ENCODE measurements at places on chromosomes 1 and 21.

DNA sequence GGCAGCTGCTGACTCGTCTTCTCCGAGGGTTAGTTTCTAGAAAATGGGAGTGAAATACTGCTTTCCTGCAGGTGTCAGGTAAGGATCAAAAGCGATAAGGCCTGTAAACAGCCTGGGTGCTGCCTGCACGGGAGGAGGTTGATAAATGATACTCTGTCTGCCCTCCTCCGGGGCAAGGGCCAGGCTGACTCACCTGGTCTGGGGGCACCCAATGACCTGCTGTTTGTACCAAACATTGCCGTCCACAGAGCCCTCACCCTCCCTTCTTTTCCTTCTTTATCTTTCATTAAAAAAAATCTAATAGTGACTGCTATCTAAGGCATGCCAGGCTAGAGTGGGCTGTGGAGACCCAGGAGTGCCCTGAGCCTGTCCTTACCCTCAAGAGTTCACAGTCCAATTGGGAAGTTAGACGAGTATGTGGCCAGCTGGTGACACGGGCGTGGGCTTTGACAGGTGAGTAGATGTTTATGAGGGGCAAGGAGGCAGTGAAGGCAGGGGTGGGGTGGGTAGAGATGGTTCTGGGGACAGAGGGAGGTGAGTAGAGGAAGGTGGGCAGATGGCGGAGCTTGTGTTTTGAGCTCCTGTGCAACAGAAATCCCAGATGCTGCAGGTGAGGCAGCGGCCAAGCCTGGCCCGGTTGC, 16.2 kb downstream of the EDN2 start:
- no peak for DNase-seq

GRCh38 chr1:44609768-44610526, 64.3 kb downstream of the TMEM53 start:
- no peak for DNase-seq

DNA sequence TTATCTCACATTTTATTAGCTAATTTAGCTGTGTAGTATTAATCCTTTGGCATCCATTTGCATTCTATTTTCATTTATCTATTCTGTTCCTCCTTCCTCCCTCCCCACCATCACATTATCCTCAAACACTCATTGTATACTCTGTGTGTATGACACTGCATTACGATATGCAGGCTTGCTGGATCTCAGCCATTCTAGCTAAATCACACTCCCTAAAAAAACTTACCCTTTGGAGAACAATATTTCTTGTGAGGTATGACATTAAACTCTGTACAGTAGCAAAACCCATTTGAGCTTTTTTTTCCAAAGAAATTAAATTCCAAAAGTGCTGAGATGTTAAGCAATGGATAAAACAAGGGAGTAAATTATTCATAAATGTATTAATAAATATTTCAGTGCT, 11.4 kb upstream of the RAB3GAP2 start:
- DNase-seq, result no peak

DNA sequence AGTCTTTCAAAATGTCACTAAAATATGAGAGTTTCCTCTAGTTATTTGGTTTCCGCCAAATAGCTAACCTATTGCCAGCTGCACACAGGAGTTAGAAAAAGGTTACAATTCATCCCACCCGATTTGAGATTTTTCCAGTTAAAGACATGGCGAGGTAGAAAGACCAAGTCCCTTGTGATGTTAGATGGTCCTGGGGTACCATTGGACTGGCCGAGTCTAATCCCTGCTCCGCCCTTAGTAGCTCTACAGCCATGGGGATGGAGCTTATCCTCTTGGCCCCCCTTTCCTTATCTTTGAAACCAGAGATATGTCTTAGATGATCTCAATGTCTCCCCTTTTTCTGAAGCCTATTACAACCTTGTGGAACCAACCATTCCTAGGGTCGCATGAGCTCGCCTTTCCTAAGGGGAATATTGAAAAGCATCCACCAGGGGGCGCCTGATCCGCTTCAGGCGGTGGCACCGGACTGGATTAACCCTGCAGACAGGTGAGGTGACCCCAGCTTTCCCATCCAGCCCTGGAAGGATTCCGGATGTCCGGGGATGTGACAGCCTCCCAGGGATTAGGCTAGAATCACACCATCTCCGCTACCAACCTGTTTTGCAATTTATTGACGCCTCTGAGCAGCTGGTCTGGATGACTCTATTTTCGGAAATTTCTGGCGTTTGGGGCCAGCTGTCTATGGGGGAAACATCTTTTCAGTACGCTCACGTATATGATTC, 68.3 kb upstream of the SIM2 start:
- DNase-seq, result no peak

GRCh38 chr1:42913426-42914091, 45.1 kb downstream of the SLC2A1 start:
- no peak for DNase-seq

DNA sequence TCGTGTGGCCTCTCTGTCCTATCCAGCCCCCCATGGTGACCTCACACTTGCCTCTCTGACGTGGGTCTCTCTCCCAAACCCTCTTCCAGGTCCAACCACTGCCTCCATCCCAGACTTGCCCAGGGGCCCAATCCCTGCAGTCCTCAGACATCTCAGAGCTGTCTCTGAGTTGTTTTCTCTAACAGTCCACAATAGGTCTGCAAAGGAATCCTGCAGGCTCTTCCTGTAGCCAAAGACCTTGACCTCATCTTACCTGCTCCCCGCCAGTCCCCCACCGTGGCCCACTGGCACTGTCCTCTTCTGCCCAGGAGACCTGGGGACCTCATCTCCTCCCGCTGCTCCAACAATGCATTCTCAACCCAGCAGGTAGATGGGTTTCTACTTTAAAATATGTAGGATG, 10.0 kb downstream of the RNF187 start:
- no peak for DNase-seq

GRCh38 chr1:54710434-54710833, 5.2 kb upstream of the TTC4 start:
- no peak for DNase-seq

DNA sequence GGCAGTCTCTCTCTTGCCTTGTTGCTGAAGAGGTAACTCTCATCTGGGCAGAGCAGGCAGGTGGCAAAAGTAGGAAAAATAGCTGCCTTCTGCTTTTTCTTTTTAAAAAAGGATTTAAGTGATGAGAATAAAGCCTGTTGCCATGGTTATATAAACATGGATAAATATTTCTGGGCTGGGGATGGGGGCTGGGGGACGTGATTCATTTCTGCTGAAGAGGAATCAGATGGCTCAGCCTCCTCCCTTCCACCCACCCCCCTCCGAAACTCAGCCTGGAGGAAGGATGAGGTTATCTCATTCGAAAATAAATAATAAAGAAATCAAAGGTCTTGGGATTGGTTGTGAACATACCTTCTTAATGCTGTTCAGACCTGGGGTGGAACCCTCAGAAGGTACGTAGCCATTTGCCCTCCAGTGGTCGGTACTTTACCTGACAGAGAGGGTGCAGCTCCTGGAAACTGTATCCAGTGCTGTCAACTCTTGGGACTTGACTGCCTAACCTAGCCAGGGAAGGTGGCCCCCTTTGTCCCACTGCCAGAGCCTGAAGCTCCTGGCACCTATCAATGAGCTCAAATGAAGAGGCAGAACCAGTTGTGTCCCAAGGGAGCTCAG, 3.8 kb upstream of the INKA2 start:
- no peak for DNase-seq

- DNase-seq, result no peak
These were observed 36.3 kb upstream of the RWDD3 start for GRCh38 chr1:95197616-95198252.

- no peak for DNase-seq
These were observed 150.5 kb downstream of the LYPLAL1 start for GRCh38 chr1:219324171-219324570.

DNA sequence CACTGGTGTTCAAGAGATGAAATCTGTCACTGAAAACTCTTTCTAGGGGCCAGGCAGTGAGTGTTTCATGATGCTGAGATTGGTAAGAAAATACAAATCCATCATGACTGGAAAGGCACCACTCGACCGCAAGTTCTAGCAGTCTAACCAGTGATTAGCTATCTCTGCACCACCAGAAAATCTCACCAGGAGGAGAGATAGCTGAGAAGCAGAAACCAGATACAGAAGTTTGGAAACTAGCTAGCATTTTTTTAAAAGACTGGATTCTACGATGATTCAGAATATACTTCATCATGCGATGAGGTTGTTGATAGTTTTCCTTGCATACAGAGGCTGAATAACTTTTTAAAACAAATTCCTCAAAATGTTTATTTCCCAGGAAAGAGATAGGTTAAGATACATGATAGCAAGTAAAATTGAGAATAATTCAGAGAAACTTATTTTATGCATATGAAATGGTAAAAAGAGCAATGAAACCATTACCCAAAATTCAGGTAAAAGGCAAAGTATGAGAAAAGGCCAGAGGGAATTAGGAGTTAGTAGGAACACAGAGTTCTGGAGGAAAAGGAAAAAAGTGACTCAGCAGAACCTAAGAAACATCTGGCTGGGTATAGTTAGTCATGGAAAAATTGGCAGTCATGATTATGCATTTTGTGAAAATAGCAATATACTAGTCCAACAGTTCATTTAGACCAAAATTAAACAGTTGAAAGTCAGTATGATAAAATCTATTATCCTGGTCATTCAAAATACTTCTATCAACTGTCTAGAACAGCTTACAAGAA, 3.3 kb upstream of the F3 start:
- no peak for DNase-seq

DNA sequence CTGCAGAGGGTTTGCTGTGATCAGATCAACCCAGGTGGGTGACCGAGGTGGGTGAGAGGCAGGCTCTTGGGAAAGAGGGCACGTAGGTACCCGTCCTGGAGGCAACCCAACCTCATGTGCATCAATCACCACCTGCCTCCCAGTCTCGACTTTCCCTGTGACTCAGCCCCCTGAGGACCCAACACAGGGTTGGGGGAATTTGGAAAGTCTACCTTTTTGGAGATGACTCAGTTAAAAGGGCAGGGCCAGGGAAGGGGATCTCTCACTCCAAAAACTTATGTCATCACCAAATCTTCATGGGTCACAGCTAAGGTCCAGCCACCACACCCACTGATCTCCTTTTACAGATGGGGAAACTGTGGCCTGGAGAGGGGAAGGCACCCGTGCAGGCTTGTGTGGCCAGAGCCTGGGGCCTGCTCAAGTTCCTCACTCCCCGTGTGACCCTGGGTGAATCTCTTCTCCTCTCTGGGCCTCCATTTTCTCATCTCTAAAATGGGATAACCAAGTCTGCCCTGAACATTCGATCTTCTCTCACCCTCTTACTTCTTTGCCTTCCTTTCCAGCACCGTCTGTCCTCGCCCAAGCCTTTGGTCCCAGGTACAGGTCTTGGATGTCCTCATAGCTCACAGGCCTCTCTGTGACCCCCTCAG, 34.6 kb upstream of the WNT4 start:
- no peak for DNase-seq

- DNase-seq, result no peak
These were observed 47.3 kb downstream of the NCAM2 start for GRCh38 chr21:21045518-21045917.

- DNase-seq, result no peak
These were observed 44.2 kb downstream of the MAP3K7CL start for GRCh38 chr21:29174607-29175013.

- DNase-seq, result no peak
These were observed 628.6 kb downstream of the KCNT2 start for GRCh38 chr1:195979646-195980045.

GRCh38 chr1:236185687-236186086, 43.3 kb downstream of the GPR137B start:
- DNase-seq, result no peak

DNA sequence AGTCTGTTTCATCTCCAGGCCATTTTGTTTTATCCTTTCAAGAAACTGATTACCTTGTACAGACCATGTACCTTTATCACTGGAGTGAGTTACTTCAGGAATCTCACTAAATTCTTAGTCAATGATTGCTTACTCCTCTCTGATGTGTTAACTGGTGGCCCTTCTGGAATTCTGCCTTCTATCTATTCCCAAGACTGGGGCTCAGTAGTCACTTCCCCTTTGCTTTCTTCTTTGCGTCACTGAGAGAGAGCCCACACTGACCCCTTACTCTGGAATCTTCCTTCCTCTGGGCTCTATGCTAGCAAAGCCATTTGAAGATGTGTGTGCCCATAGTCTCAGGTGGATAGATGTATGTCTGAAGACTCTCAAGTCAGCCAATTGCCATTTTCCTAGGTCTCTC, 34.6 kb downstream of the XCL2 start:
- no peak for DNase-seq

Measured in ascending aorta (tissue), 2 donors.